ENCODE measurements at places on chromosomes 5 and 9. TPM values are rescaled to one million over a fixed set of nuclear protein-coding genes. Genes with fewer than 3 reads are reported as not detected.

Gene LRRTM2
- total RNA-seq: not detected

- H3K27me3 ChIP-seq: no peaks in the 10 kb centered on the region
- H3K27ac ChIP-seq: peak overlapping the region; percentile 75
- H3K4me3 ChIP-seq: no peak overlapping the region
- peaks cover 66% of the 10 kb centered on the region for H3K4me1 ChIP-seq
- no peak for DNase-seq
Measured at GRCh38 chr9:93129691-93130500, 4.2 kb downstream of the NINJ1 start.

GRCh38 chr9:32463500-32464293 lies 62.3 kb downstream of the RIGI start:
- no peak for DNase-seq
- no peak overlapping the region for H3K4me3 ChIP-seq
- H3K27me3 ChIP-seq: no peaks in the 10 kb centered on the region
- H3K36me3 ChIP-seq: peaks cover 52% of the 10 kb centered on the region
- no peak overlapping the region for H3K27ac ChIP-seq

Gene CDC26
- 31.0 TPM for total RNA-seq

DNA sequence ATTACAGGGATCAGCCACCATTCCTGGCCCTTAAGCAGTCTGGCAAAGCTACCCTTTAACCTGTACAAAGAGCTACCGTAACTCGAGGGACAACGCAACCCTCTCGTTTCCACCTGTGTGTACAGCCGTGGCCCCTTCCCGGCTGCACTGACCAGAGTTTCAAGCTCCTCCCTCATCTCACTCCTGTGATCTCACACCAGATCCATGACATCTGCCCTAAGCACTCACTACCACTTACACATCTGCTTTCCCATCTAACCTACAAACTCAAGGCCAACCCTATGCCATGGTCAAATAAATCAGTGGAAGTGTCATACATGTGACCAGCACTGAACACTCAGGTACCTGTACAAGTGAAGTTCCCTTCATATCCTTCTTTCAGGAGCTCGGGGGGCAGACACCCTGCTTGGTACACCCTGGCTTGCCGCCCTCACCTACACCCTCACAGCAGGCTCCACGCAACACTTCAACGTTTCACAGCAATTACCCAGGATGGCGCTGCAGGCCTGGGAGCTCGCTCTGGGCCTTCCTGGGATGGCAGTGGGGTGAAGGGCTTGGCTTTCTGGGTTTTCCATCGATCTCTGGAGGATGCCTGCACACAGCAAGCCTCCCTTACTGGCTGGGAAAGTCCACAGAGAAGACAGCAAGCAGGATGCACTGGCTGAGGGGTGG lies 61.7 kb downstream of the PRRT1B start:
- no peaks in the 10 kb centered on the region for H3K27me3 ChIP-seq
- H3K4me1 ChIP-seq: peaks cover 6% of the 10 kb centered on the region
- no peak overlapping the region for H3K4me3 ChIP-seq
- no peak for DNase-seq
- no peak overlapping the region for H3K27ac ChIP-seq
- peaks cover 33% of the 10 kb centered on the region for H3K36me3 ChIP-seq

DNA sequence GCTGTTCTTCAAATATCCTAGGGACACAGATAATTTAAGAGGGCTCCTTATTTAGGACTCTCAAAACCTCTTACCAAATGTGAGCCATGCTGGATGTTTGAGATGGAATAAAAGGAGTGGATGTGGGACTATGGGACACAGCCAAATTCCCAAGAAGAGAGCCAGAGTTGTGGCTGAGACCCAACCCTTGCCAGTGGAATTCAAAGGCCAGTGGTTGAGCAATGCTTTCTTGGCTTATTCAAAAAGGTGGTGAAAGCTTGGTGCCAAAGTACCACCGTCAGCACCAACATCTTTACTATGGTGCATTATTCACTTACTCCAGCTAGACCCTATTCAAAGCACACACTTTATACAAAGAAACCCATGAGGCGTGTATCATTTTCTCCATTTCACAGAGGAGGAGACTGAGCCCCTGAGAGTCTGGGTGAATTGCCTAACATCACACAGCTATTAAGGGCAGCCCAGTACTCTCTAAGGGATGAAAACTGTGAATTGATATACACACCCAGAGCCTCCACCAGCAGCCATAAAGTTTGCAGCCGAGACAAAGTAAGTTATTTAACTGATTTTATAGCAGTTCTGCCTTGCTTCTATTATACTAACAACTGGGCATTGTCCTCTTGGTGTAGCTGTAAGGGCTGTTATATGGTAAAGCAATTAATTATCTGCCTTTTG lies 391.7 kb downstream of the ACTL7B start:
- no peak overlapping the region for H3K4me3 ChIP-seq
- no peak overlapping the region for H3K27ac ChIP-seq
- no peaks in the 10 kb centered on the region for H3K27me3 ChIP-seq
- no peaks in the 10 kb centered on the region for H3K4me1 ChIP-seq

GRCh38 chr5:138111937-138112336 lies 27.3 kb downstream of the NME5 start:
- DNase-seq: no peak
- H3K36me3 ChIP-seq: no peaks in the 10 kb centered on the region
- no peaks in the 10 kb centered on the region for H3K4me1 ChIP-seq
- peaks cover 16% of the 10 kb centered on the region for H3K27me3 ChIP-seq
- no peak overlapping the region for H3K4me3 ChIP-seq

Gene PDLIM4
- not detected for total RNA-seq

GRCh38 chr5:160118349-160119141 lies 705 bp downstream of the PWWP2A start:
- H3K4me3 ChIP-seq: peak overlapping the region; percentile 76
- H3K27ac ChIP-seq: peak overlapping the region; percentile 82
- H3K36me3 ChIP-seq: peaks cover 15% of the 10 kb centered on the region
- peak; percentile 45 for DNase-seq
- H3K4me1 ChIP-seq: peaks cover 22% of the 10 kb centered on the region

Gene CXCL14
- not detected for total RNA-seq

Gene OR1J2
- not detected for total RNA-seq

Gene MLANA
- not detected for total RNA-seq

DNA sequence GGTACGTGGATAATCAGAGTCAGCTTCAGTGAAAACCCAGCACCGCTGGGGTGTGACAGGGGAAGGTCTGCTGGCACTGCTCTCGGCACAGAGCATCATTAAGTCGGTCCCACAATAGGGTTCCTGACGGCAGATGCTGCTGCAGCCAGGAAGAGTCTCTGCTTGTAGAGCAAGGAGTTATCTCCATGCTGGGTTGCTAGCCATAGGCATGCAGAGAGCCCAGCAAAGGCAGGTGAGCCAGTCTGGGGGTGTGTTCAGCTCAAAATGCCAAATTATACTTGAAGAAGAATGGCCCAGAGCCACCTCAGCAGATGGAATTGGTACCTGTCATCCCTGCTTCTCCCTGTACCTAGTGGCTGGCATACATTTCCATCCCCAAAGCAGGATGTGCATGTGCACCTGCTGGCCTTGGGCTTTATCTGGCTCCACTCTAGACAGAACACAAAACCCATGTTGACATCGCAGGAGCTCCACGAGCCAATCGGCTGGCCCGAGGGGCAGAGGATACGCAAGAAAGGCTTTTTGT lies 100.8 kb downstream of the WDR41 start:
- H3K27me3 ChIP-seq: no peaks in the 10 kb centered on the region
- H3K4me3 ChIP-seq: no peak overlapping the region
- no peak overlapping the region for H3K27ac ChIP-seq
- no peaks in the 10 kb centered on the region for H3K36me3 ChIP-seq
- peaks cover 4% of the 10 kb centered on the region for H3K4me1 ChIP-seq
- DNase-seq: no peak

Gene MAP1B
- 0.06 TPM for total RNA-seq

Gene UBQLN1
- total RNA-seq: 95.7 TPM

All from activated CD4-positive, alpha-beta T cell treated with anti-CD3 and anti-CD28 coated beads, Interleukin-2, amount 10 ng/mL, durations not matched to agents 7 days and 5 days (primary cell).